ENCODE measurements at places on chromosomes 7 and 10. TPM values are rescaled to one million over a fixed set of nuclear protein-coding genes. Genes with fewer than 3 reads are reported as not detected.

Gene MYH16
- 0.26 TPM for total RNA-seq

Gene SRRT
- 79.0 TPM for total RNA-seq

Gene FAM237B
- total RNA-seq: not detected

Gene ACSM6
- total RNA-seq: not detected

Gene STAG3
- 0.16 TPM for total RNA-seq

Gene ASZ1
- 0.24 TPM for total RNA-seq

Gene CYP3A5
- total RNA-seq: 0.24 TPM

Gene SLC26A5
- not detected for total RNA-seq

Gene IDI2
- total RNA-seq: not detected

Gene METTL27
- 8.1 TPM for total RNA-seq

Gene CRHR2
- total RNA-seq: not detected

Gene PURB
- total RNA-seq: 22.0 TPM

Gene GIMAP7
- total RNA-seq: not detected

Gene KAZALD1
- 67.5 TPM for total RNA-seq

Gene OR2A7
- total RNA-seq: 0.13 TPM

Gene GIMAP4
- 1.4 TPM for total RNA-seq

Gene ACSL5
- total RNA-seq: 0.52 TPM

Gene ELMO1
- 2.3 TPM for total RNA-seq

Gene SPDYE9
- not detected for total RNA-seq

Gene AHR
- total RNA-seq: 60.8 TPM

Gene CCDC172
- total RNA-seq: not detected

Gene RASSF4
- total RNA-seq: 11.2 TPM

Gene RELN
- 0.65 TPM for total RNA-seq

Gene PDE6C
- total RNA-seq: not detected

Gene TMEM196
- total RNA-seq: not detected

Gene OPN4
- not detected for total RNA-seq

Gene DLG5
- 33.9 TPM for total RNA-seq

Gene PAPOLB
- not detected for total RNA-seq

Gene RADIL
- 0.78 TPM for total RNA-seq

Gene LRRC61
- 11.8 TPM for total RNA-seq

Gene AMPH
- total RNA-seq: 2.8 TPM

Gene SOSTDC1
- total RNA-seq: 1.1 TPM

Gene KEL
- total RNA-seq: not detected

Gene TMEM184A
- 0.13 TPM for total RNA-seq

Gene PON1
- not detected for total RNA-seq

Gene PCBD1
- total RNA-seq: 23.2 TPM

Gene PRKG1
- 6.2 TPM for total RNA-seq

Gene ZNF117
- total RNA-seq: 3.4 TPM

Gene EFCAB10
- 0.26 TPM for total RNA-seq

Gene MRC1
- total RNA-seq: 0.13 TPM

Gene AKR1C4
- total RNA-seq: not detected

Gene FBXO24
- 0.65 TPM for total RNA-seq

Gene KLF14
- 0.13 TPM for total RNA-seq

Gene ZWINT
- 17.0 TPM for total RNA-seq

Gene PNLIPRP2
- not detected for total RNA-seq

Gene TET1
- 2.7 TPM for total RNA-seq

Gene GNAT3
- 0.16 TPM for total RNA-seq

Gene GARS1
- total RNA-seq: 313 TPM

Gene AZGP1
- total RNA-seq: 0.40 TPM

Gene BTBD16
- not detected for total RNA-seq

Gene HOXA4
- 5.9 TPM for total RNA-seq

Gene TRIM50
- total RNA-seq: not detected

Gene SDK1
- total RNA-seq: 4.9 TPM
